ENCODE measurements at places on chromosomes 5 and 9. TPM values are rescaled to one million over a fixed set of nuclear protein-coding genes. Genes with fewer than 3 reads are reported as not detected.

DNA sequence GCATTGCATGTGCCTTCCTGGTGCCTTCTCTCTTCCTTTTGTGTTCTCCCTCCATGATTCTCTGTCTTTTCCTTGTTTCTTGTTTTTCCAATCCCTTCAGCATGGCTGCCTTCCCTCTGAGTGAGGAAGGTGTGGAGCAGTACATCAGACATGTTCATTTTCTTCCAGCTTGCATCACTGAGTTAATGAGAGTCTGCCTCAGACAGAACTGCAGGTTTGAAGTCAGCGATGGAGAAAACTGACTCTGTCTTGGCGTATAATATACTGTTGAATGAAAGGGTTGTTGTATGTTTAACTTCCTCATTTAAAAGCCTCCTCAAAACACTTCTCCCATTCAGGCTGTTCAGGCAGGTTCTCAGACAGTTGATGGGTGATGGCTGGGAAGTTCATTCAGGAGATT lies 129.3 kb downstream of the KDM4C start:
- no peak for DNase-seq

Gene TAS2R1
- total RNA-seq: not detected

DNA sequence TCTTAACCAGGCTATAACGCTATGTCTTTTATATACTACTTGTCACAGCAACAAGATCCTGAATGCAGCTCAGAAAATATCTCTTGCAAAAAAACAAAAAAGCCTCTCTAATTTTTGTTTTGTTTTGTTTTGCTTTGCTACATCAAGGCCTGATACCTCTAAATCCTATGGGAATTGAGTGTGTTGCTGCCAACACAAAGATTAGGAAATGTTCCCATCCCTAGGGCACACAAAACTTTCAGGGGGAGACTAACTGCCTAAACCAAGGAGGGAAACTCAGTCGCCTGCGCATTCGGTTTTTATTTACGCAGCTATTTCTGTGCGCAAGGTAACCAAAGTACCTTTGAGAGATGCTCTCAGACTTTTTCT lies 1.7 kb downstream of the SSBP2 start:
- DNase-seq: no peak

DNA sequence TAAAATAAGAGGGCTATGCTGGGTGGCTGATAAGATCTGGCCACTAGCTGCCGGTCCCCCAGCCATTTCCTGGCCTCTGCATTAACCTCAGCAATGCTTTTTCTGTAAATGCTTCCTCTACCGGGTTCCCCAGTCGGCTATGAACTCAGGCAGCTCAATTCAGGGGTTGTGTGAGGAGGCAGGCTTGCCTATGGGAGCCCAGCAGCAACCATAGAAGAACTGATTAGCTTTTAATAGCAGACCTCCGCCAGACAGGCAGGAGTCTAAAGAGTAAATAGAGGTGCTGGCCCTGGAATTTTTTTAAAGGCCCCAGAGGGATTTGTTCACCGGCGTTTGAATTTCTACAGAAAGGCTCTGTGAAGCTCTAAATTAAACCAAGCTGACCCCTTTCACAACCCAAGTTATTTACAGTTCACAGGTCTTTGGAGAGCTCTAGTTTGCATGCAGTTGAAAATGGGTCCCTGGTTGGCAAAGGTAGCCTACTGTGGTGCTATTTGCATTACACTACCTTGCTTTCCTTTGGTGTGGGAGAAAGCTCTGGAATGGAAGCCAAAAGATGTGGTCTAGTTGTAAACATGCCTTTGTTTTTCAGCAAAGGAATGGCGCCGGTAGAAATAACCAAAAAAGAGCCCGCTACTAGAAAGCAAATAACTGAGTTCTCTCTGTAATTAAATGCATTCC lies 289.7 kb upstream of the SEMA6A start:
- peak; percentile 6 for DNase-seq

DNA sequence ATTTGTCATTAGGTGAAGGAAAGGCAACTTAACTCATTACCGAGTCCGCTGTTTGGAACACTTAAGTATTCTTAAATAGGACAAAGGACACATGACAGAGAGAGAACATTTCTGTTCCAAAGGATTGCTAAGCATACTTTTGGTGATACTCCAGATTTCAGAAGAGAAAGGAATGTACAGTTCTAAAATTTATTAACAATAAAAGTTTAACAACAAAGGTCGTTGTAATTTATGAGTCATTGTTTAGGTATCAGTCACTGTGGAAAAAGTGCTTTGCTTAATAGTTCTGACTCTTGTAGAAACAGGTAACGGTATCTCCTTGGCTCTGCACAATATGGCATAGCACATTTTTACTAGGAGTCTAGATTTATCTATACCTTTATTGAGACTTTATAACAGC lies 36.3 kb upstream of the PAM start:
- no peak for DNase-seq

- DNase-seq: no peak
Measured at GRCh38 chr9:130421802-130422276, 22.9 kb upstream of the ASS1 start.

GRCh38 chr9:76365028-76365427 lies 29.2 kb downstream of the RFK start:
- peak; percentile 23 for DNase-seq

Gene CLTB
- total RNA-seq: 116 TPM

Gene NEURL1B
- total RNA-seq: 2.8 TPM

Gene LCN9
- total RNA-seq: not detected

- no peak for DNase-seq
Measured at GRCh38 chr5:78288246-78288645, 6.3 kb downstream of the AP3B1 start.

Gene AP3B1
- total RNA-seq: 65.8 TPM

Gene ACSL6
- total RNA-seq: 0.86 TPM

Gene PRDM9
- total RNA-seq: not detected

Gene DMRT3
- not detected for total RNA-seq

GRCh38 chr5:77855369-77855768 lies 79.2 kb upstream of the TBCA start:
- no peak for DNase-seq

GRCh38 chr5:102823441-102823874 lies 68.4 kb downstream of the PAM start:
- DNase-seq: no peak

DNA sequence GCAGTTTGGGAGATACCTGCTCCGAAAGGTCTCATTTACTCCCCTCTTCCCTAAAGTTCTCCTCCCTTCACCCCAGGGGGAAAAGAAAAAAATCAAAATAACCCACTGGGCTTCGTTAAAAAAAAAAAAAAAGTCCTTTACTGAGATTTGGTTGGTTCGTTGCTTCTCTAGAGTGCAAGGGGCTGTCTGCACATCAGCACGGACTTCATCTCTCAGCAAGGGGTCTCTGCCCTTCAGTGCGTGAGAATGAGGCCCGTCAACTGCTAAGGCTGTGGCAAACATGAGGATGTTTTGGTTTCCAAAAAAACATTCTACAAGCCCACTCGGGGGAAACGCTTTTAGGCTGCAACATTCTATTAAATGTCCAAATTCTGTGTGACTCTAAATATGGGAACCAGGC lies 10.0 kb downstream of the BARHL1 start:
- DNase-seq: no peak

Gene PCSK1
- not detected for total RNA-seq

DNA sequence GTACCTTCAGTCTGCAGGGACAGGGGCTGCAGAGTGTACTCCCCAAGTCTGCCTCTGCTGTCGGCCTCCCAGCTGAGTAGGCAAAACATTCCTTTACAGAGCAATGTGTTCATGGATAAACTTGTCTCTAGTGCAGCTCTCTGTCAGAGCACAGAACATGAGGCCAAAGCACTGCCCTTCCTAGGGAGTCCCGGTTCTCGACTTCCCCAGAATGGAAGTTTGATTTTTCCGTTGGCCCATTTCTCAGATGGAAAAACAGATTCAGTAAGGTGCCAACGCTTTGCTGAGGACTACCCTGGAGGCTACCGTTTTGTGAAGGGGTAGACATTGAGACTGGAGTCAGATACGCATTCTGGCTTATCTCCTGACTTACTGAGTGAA lies 422 bp upstream of the TRIM32 start:
- no peak for DNase-seq

Gene F2R
- 14.4 TPM for total RNA-seq

Gene SEC61B
- 101 TPM for total RNA-seq

Gene ZNF618
- 18.0 TPM for total RNA-seq

- no peak for DNase-seq
Measured at GRCh38 chr9:4421847-4422246, 68.4 kb upstream of the SLC1A1 start.

Measured in Calu3 (cell line).